ENCODE measurements at places on chromosomes 1 and 21.

- peak; percentile 15 for DNase-seq
Observed at GRCh38 chr21:37700641-37701202, 215.5 kb downstream of the KCNJ6 start.

GRCh38 chr1:230503726-230504125 lies 77.6 kb upstream of the PGBD5 start:
- no peak for DNase-seq

- DNase-seq = peak; percentile 51
Observed at GRCh38 chr21:44013380-44014088, 1.4 kb downstream of the TRAPPC10 start.

GRCh38 chr21:41899426-41900202 lies 20.5 kb upstream of the PRDM15 start:
- DNase-seq = peak; percentile 79

DNA sequence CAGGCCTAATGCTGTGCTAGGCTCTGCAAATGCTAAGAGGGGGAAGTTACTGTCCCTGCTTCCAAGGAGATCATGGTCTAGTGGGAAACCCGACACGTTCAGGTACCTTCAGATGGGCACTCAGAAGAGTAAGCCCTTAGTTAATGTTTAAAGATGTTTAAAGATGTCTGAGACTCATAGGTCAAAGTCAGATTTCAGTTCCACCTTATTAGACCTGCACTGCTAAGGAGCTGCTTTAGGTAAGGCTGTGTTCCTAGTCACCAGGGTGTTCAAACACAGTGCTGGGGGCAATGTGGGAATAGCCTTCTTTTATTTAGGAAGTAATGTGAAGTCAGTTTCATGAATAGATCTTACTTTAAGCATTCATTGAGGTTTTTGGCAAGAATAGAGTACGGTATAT lies 3.8 kb upstream of the RUSC1 start:
- no peak for DNase-seq

GRCh38 chr1:198157241-198157846 lies 546 bp downstream of the NEK7 start:
- DNase-seq = peak; percentile 89

DNA sequence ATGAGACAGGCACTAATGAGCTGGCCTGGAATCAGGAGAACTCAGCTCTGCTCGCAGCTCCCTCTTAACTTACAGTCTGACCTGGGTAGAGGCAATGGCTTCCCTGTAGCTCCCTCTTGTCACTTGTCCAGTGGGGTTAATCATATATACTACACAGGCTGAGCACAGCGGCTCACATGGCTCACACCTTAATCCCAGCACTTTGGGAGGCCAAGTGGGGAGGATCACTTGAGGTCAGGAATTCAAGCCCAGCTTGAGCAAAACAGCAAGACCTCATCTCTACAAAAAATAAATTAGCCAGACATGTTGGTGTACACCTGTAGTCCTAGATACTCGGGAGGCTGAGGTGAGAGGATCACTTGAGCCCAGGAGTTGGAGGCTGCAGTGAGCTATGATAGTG lies 4.2 kb downstream of the S100A6 start:
- DNase-seq = no peak

DNA sequence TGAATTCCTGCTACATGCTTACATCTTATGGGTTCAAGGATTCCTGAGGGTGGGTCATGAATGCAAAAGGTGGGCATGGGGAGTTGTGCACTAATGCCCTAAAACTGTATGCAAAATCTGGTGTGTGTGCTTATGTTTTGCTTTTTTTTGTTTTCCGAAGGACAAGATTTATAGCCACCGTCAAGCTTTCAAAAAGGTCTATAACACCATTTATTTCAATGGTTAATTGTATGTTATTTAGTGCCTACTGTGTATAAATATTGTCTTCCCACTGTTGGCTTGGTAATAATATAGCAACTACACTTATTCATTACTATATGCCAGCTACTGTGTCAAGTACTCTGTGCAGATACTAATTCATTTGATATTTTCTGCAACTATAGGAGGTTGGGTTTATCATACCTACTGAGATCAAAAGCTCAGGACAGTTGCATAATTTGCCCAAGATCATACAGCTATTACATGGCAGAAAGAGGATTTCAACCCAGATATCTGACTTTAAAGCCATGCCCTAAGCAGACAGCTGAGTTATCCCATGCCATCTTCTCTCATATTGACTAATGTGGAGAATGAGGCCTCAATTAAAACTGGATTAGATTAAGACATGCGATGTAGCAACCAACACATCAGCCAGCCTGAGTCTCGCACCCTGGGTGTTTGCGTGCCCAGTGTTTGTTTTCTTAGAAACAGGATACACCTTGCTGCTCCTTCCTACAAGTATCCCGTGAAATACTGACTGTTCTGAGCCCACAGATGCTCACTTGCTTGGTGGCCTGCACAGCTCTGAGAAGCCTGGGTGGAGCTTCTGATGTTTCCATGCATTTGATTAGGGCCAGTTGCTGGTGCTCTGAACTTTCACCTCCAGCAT lies 34.6 kb downstream of the GADD45A start:
- DNase-seq = no peak

- DNase-seq = peak; percentile 30
Observed at GRCh38 chr21:44723177-44724131, 12.1 kb upstream of the TSPEAR start.

GRCh38 chr1:178725466-178726086 lies 532 bp downstream of the RALGPS2 start:
- DNase-seq = peak; percentile 41

DNA sequence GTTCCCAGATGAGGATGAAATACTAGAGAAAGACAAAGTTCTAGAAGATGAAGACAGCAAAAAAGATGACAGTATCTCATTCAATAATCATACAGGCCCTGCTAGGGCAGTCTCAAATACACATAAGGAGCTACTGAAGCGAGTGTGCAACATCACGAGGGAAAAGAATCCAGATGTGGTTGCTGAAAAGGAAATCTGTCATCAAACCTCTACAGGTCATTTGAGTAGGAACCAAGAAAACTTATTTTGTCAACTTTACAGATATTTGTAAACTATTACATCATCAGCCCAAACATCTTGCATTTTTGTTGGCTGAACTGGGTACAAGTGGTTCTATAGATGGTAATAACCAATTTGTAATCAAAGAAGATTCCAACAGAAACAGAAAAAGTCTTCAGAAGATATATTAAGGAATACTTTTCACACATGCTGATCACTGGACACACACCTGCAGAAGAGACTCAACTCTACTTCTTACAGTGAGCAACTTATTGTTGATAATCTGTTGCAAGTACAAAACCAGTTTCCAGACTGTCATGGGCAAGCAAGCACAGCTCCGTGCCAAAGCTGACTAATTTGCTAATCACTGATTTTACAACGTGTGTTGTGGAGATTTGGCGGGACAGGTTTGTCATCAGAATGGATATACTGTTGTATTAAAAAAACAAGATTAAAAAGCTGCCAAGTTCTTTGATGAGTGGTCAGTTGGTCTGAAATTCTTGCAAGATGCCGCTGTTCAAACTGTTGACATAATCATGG lies 42.1 kb downstream of the TRIM33 start:
- DNase-seq = no peak

Data from stimulated activated CD4-positive, alpha-beta T cell treated with anti-CD3 and anti-CD28 coated beads, Interleukin-15, amount 100 ng/mL, for 24 hours (primary cell).